NCI-H748 treated with DMSO at 0.1 percent for 48 hours (cell line): ENCODE measurements at places on chromosomes 5 and 9.

- DNase-seq: peak; percentile 37
Measured at GRCh38 chr9:131096269-131097125, at the start of gene AIF1L. TSS of gene AIF1L (plus strand) at chr9:131096531. CDS start at chr9:131096630, 99 bp downstream.

DNA sequence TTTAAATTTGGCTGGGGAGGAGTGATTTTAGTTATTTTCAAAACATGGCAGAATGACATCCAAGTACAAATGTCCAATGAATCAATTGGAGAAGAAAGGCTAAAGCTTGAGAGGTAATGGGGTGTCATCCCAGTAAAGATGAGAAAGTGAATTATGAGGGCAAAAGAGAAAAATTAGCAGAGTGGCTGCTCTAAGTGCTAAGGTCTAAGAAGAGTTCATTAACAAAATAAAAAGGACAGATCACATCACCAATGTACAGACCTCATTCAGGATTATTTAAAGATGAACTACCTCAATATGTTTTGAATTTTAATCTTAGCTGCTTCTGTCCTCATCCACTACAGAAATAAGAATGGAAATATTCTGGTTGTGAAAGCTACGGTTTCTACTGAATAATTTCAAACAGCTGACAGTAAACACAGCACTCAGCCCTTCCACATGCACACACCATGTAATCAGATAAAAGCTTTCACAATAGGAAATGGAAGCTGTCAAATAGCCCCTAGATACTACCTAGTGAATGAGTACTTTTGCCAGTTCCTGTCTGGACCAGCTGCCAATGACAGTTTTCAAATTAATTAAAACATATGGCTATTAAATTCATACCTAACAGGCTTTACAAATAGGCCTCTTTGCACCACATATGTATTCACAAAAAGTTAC is 171.5 kb downstream of the SSBP2 start:
- DNase-seq: peak; percentile 41

DNA sequence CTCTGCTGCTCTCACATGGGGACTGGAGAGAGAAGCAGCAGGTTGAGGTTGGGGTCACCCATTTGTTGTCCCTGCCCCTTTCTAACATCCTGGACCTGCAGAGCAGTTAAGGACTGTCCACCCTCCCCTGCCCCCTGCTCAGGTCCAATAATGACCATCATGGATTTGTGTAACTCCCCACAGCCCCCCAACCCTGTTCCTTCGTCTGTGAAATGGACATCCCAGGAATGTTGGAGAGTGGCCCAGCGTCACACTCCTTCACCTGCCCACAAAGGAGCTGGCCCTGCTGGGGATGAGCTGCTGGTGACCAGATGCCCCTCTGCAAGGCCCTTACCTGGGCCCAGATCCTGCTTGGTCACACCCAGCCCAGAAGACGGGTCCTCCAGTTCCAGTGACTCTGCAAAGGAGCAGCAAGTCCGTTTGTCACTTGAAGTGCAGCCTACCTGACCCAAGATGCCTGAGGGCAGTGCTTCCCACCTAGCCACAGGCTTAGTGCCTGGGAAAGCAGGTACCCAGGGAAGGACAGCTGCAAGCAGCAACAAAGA is 10.4 kb downstream of the CD74 start:
- DNase-seq: no peak

DNA sequence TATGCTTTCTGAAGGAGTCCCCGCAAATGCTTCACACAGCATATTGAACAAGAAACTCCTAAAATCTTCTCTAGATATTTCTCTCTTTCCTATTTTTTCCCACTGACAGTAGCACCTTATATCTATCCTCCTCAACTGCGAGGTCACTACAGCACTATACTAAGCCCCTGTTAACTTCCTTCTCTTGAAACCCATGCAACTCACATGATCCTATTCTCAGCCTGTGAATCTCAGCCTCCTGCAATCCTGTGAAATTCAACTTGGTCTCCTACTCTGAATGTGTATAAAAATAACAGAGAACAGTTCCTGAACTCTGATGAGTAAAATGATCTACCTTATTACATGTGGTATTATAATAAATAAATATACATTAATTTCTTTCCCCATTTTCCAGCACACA is 6.1 kb upstream of the PLGRKT start:
- DNase-seq: no peak

- DNase-seq: no peak
Measured at GRCh38 chr5:33244441-33245150, 196.2 kb upstream of the TARS1 start.

- no peak for DNase-seq
Measured at GRCh38 chr5:26610577-26610976, 427.8 kb downstream of the CDH9 start.

- DNase-seq: peak; percentile 27
Measured at GRCh38 chr9:82665324-82665723, 397.6 kb downstream of the RASEF start.

GRCh38 chr5:98941131-98941883 is 12.5 kb upstream of the CHD1 start:
- DNase-seq: no peak

DNA sequence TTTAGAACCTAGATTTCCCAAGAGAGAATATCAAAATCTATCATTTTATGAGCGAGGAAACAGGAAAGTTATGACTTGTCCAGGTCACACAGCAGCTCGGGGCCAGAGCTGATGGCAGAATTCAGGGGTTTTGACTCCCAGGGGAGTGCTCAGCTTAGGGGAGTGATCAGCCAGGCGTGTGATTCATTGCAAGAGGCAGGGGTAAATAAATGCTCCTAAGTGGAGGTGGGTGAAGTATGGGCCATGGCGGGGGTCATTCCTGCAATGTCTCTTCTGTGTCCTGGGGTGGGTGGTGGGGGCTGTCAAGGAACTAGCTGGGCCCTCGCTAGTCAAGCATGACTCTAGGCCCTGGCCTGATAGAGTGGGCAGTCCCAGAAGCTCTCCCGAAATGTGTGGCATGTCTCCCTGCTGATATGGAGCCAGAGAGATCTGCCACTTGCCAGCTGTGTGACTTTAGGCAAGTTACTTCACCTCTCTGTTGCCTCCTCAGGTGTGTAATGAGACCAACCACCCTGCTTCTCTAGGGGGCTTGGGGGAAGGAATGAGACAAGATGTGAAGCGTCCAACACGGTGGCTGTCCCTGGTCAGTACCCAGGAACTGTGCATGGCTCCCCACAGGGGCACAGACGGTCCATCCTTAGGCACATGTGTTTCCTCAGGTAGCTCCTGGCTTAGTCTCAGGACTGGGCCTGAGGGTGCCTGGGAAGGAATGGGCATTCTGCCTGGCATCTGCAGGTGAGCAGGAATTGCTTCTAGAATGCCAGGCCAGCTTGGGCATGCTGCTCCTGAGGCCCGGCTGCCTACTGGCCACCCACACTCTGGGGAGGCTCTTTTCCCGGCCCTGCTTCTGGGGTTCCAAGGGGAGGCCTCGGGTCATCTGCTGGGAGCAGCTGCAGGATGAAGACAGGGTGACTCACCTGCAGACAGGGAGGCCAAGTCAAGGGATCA is 36.5 kb upstream of the SH3PXD2B start:
- DNase-seq: no peak

GRCh38 chr5:181205761-181206649 is 1.0 kb upstream of the TRIM7 start:
- DNase-seq: no peak

DNA sequence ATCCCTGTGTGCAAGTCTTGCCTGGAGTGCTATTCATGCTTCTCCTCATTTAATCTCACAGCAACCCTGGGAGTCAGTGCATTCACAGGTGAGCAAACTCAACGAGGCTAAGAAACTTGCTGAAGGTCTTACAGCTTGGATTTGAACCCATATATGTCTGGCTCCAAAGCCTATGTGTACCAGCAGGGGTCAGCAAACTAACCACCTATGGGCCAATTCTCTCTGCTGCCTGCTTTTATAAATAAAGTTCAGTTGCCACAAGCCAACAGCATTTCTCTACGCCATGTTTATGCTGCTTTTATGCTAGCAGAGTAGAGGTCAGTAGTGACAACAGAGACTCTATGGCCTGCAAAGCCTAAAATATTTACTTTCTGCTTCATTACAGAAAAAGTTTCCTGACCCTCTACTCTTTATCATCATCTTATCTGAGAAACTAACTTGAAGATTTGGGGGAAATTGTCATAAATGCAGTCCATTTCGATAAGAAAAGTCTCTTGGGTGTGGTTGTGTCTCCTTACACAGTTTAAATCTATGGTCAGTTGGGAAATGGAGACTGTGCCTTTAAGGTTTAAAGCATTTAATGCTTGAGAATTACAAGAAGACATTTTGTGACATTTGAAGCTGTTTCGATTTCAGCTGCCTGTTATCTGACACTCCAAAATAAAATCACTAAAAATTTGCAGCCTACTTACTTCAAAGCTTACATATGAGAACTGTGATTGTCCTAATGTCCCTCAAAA is 137.7 kb downstream of the PRELID2 start:
- no peak for DNase-seq

DNA sequence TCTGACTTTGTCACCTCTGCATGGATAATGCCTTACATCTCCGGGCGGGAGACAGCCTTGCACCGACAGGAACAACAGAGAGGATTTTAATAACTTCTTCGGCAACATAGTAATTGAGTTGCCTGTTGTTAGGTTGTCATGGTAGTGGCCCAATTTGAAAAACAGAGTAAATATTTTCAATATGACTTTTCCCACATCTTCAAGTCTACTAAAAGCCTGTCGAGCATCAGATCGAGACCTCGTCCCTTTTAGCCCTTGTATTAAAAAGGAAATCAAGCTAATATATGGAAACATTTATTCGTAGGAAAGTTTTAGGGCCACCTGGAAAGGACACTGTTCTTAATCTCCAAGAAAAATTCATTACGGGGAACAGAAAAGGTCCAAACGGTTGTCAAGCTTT is 70.8 kb upstream of the FCN2 start:
- no peak for DNase-seq

- DNase-seq: no peak
Measured at GRCh38 chr5:28850320-28850921, 1812.0 kb upstream of the CDH9 start.

DNA sequence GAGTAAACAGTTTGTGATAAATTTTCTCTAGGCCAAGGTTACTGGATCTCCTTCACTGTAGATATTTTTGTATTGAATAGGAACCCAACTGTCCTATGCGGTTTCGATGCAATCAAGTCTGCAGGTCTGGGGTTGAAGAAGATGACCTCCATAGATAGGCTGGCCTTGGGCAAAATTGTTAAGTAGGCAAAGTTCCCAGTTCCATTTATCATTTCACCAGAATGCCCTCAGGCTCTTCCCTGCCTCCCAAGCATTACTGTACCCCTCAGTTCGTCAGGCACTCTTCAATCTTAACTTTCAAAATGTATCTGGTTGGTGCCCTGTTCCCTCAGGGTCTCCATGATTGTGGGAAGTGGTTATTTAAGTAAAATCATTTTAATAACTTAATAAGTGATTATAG is 1802.9 kb upstream of the WWC1 start:
- no peak for DNase-seq

DNA sequence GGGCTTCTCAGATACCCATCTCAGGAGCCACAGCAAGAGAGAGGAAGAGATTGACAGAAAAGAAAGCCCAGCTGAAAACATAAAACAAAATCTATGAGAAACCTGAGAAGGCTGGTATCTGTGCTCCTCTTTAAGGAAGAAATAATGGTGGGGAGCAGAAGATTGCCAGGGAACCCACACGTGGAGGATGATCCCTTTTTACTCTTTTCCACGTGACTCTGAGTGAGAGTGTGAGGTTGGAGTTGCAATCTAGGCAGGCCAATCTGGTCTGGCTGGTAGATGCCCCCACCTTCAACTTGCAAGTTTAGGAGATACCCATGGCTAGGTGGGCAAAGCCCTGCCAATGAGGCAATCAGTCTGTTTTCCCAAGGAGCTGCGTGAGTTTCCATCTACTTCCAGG is 202.3 kb downstream of the TENT4A start:
- DNase-seq: no peak

GRCh38 chr9:119662329-119662728 is 293.1 kb upstream of the BRINP1 start:
- DNase-seq: no peak

GRCh38 chr9:133303266-133304157 is 28.5 kb upstream of the ABO start:
- no peak for DNase-seq

- no peak for DNase-seq
Measured at GRCh38 chr9:34651876-34652601, at the start of gene IL11RA. TSS of gene IL11RA (plus strand) at chr9:34652185. CDS start at chr9:34655218, 3,033 bp downstream.

GRCh38 chr5:77266291-77266690 is 55.8 kb downstream of the PDE8B start:
- DNase-seq: no peak
